ENCODE measurements at places on chromosomes 1 and 21.
A peak's percentile ranks its signal among the peaks of the same experiment; 100 is the strongest.

- no peak for DNase-seq
Measured at GRCh38 chr21:38853421-38853919, 47.7 kb downstream of the ETS2 start.

DNA sequence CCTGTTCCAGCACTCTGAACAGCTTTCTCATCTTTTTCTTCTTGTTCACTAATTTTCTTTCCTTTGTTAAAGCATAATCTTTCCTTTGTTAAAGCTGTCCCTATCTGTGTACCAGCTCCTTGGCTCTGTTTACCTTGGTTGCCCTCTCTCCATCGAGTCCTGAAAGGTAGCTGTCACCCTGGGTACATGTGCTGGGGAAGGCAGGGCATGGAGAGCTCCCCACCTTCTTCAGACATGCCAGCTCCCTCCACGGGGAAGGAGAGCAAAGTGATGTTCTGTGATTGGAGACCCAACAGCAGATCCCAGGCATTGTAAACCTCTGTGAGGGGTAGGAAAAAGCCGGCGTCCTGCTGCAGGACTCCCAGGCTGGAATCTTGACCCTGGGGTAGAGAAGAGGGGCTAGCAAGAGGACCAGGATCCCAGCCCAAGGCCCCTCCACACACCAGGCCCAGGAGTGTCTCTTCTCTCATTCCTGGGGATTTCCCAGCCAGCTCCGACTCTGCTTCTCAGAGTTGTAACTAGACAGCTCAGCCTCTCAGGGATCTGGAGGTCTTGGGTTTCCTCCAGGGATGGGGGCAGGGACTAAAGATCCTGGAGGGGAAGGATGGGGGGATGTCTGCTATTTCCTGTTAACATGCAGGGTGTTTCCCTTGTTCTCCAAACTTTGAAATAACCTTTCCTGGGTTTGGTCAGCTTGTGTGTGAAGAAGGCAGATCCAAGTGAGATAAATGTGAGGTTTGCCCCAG, 34.4 kb downstream of the TMCC2 start:
- peak; percentile 39 for DNase-seq

DNA sequence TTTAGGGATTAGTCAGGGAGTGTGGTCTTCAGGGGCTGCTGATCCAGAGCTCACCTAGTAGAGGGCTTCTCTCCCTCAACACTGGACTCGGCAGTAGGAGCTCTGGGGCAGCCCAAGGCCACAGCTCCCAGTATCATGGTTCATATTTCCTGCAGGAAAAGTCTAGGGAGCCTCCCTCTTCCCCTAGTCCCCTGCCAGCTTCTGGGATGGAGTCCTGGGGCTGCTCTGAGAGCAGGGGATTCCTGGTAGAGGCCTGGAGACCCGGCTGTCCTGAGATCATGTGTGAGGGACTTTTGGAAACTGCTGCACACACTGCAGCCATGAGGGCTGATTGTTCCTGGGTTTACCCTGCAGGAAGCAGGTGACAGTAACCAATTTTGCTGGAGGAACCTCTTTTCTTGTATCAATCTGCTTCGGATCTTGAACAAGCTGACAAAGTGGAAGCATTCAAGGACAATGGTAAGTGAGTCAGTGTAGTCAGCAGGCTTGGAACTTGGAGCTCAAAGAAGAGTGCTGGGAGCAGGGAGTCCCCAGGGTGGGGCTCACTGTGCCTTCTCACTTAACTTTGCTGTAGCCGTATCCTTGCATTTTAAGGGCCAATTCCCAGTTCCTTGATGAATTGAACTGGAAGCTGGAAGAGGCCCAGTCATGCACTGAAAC, 16.3 kb downstream of the STRIP1 start:
- DNase-seq, result no peak

- no peak for DNase-seq
Measured at GRCh38 chr1:24020470-24020869, 40.3 kb upstream of the SRSF10 start.

- DNase-seq, result no peak
Measured at GRCh38 chr21:45112371-45112770, 38.0 kb downstream of the ADARB1 start.

DNA sequence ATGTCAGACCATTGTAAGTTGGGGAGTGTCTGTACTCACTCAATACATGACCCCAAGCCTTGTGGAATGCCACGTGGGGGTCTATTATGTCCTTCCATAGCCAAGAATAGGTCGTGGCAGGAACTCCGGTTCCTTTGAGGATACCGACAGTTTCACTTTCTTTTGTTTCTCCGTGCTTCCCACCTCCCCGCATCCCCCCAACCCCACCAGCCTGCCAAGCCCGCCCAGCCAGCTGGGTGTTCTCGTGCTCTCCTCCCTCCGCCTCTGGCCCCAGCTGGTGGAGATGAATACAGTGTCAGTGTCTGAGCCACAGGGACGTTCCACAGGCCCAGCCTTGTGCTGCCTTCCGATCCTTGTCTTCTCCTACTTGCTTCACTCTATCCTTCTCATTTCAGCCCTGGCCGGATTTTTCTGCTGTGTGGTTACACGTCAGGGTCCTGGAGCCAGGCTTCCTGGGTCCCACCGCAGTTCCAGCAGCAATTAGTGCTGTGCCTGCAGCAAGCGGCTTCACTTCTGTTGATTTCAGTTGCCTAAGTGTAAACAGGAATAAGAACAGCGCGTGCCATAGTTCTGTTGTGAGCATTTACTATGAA, 4.1 kb upstream of the AGTRAP start:
- DNase-seq, result peak; percentile 5

DNA sequence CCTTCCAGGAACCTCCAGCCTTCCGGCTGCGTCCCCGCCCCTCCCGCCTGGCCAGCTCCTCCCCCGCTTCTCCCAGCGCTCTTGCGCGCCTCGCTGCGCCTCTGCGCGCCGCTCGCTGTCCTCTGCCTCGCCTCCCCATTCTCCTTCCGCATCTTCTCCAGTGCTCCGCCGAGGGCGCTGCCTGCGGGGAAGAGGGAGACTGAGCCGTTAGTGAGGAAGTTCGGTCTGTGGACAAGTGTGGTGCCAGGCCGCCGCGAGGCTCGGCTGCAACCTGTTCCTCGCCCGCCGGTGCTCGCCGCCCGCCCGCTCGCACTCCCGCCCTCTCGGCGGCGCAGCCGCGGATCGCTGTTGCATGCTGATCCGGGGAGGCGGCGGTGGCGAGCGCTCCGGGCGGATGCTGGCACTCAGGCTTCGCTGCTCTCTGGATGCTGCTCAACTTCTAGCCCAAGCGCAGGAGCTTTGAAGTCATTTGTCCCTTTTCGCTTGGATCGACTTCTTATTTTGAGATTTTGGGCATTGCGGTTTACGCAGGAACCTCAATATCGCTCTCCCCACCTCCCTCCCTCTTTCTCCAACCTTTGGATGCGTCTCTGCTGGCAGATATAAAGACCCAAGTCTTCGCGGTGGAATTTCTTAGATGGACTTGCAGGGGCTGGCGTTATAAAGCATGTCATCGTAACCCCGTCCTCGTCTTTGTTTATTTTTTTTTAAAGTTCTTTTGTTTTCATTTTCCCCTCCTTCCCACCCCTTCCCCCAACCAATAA, 614 bp upstream of the CACNA1E start:
- no peak for DNase-seq

DNA sequence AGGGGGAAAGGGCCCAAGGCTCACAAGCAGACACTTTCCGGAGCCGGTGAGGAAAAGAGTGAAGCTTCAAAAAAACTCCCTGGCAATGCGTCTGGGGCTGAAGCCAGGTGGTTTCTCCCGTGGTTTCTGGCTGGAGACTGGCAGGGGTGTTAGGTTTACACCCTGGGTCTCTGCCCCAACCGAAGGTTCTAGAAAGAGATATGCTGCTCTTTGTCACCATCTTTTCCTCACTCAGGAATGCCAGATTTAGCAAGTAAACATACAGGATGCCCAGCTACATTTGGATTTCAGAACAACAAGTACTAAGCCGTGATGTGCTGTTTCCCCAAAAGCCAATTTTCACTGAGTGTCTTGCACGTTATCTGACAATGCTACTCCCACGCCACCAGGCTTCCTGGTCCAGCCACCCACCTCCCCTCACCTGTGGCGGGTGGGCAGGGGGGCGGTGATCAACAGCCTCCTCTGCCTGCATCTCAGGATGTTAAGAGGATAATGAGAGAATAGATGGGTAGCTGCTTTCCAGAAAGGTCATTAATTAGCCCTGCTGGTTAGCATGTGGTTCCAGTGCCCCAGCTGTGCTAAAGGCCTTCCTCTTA, 69.6 kb upstream of the OLIG2 start:
- no peak for DNase-seq

DNA sequence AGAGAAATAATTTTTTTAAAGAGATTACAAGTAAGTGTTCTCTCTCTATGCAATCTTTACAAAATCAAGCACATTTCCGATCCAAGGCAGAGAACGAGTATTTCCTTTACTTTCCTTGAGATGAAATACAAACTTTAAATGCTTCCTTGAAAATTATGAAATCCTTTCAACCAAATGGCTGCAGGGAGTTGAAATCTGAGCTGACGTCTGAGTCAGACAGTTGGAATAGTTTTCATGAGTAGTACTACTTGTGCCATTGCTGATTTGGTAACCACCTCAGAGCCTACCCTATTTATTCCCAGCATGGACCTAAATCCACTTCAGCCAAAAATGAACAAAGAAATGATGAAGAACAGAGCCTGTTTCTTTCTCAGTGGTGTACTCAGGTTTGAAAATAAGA, 183.6 kb downstream of the GIPC2 start:
- DNase-seq, result no peak

Measured in GDM1 (cell line).